ENCODE measurements at places on chromosomes 12 and 14. TPM values are rescaled to one million over a fixed set of nuclear protein-coding genes. Genes with fewer than 3 reads are reported as not detected.

The PLA2G1B gene
- total RNA-seq, result not detected

DNA sequence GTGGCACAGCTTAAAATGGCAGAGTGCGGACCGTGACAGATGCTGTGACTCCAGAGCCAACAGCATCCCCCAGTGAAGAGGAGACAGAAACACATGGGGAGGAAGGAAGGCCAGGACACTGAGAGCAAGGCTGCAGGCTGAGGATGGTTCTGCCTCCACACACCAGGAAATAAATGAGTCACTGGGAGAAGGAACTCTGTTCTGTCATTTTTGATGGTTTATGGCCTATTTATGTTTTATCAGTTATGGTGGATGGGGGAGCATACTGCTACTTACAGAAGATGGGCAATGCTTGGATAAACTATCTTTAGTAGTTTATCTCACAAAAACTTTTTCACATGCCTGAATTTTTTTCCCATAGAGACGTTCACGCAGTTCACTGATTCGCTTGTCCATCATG, 33.8 kb downstream of the ZFYVE21 start:
- DNase-seq, result no peak

DNA sequence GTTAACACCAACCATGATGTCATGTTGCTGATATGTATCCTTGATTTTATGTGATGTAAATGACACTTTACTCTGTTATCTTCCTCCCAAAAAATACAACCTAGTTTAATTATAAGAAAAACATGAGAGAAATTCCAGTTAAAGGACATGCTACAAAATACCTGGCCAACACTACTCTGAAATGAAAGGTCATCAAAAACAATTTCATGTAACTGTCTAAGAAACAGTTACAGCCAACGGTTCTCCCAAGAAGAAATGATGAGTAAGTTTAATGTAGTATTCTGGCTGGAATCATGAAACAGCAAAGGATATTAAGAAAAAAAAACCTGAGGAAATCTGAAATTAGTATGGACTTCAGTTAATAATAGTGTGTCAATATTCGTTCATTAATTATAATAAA, 653.3 kb upstream of the FOXG1 start:
- DNase-seq, result no peak

- DNase-seq, result no peak
Measured at GRCh38 chr14:72889366-72889765, 4.5 kb downstream of the DPF3 start.

GRCh38 chr14:99891900-99892299, 98.7 kb downstream of the EML1 start:
- no peak for DNase-seq

GRCh38 chr12:124607681-124608425, 40.4 kb upstream of the NCOR2 start:
- DNase-seq, result no peak

The HOXC13 gene
- total RNA-seq, result not detected

DNA sequence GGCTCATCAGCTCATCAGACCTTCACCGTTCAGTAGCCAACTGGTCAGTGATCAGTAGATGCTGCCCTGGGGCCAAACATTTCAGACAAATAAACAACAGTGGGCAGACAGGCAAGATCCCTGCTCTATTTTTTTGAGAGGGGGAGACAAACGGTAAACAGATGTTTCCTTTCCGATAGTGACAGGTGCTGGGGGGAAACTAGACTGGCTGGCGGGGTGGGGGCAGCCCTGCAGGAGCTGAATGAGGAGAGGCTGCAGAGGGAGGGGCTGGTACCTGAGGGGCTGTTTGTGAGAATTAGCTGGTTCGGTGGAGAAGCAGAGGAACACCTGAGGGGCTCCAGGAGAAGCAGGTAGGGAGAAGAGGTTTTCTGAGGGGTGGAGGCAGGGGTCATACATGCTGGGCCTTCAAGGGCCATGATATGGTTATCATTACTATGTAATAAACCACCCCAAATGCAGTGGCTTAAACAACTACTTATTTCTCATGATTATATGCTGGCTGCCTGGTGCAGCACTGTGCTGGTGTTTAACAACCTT, 8.2 kb upstream of the GOLGA3 start:
- no peak for DNase-seq

DNA sequence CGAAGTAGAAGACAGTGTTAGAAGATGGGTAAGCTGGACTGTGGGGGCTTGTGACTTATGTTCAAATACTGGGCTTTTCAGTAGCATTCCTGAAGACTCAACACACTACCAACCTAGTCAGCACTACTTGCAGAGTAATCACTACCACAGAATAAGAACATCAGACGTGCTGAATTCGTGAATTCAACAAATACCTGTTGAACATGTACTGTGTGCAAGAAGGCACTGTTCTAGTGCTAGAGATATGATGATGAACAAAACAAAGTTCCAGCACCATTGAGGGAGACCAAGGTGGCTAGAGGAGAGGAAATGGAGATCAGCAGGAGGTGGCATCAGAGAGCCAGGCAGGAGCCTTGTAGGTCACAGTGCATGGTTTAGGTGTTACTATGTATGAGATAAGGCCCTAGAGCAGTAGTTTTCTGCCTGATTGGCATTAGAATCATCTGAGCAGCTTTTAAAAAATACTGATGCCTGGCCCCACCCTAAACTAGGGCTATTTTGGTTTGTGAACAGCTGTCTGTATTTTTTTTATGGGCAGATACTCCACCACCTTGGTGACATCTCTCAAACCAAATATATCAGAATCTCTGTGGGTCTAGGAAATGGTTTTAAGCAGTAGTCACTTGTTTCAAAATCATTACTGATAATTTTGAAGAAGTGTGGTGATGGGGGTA, 26.8 kb downstream of the FERMT2 start:
- DNase-seq, result no peak

GRCh38 chr12:54988402-54989054, 4.0 kb upstream of the TESPA1 start:
- peak; percentile 65 for DNase-seq

The IL26 gene
- total RNA-seq, result not detected

The MED13L gene
- 248 TPM for total RNA-seq

GRCh38 chr12:25433581-25434325, 119.3 kb downstream of the LMNTD1 start:
- no peak for DNase-seq

- no peak for DNase-seq
Measured at GRCh38 chr12:114430306-114430705, 24.4 kb upstream of the TBX5 start.

The P3H3 gene
- 29.5 TPM for total RNA-seq

DNA sequence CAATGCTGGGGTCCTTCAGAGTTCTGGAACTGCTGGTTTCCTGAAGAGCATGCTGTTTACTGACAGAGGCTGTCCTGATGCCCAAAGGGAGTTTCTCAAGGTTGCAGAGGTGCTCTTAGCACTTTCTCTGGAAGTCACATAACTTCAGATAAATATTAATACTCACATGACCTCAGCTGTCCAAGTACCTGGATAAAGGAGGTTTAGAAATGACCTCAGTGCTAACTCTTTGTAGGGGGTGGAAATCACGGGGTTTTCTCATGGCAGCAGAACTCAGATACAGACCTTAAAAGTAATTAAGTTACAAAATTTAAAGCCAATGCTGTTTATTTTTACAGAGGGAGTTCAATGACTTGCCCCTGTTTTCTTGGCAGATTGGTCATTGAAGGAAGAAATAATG, 225.9 kb downstream of the MSRB3 start:
- no peak for DNase-seq

DNA sequence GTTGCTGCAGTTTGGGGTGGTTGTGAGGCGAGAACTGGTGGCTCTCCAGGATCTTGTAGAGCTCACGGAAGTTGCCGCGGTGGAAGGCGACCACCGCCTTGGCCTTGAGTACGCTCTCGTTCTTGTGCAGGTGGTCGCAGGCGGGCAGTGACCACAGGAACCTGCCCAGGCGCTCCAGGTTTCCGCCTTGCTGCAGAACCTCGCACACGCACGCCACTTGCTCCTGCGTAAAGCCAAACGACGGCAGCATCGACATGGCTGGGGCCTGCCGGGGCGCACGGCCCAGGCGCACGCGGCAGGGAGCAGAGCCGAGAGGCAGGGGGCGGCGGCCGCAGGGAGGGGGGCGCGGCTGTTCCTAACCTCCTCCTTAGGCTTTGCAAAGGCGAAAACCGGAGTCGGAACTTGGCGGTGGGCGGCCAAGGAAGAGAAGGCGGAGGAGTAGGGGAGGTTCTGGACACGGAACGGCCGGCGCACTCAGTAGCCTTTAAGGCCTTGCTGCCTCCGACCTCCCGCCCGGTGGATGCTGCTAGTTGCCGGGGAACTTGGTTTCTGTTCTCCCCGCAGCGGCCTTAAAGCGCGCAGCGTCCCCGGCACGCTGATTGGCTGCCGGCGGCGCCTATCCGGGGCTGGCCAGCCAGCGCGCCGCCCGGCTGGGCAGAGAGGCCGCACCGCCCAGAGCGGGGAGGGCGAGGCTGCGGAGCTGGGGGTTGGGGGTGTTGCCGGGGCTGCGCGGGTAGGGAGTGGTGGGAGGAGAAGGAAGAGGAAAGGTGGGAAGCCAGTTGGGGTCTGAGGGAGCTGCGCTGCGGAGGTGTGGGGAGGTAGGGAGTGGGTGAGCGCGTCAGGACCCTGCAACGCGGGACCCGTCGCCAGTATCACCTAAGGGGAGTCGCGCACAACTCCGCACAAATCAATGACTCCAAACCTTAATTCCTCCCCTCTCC, at the start of gene SIX1:
SIX1 (minus strand) TSS at position 544 of the 941 bp plus-strand sequence; CDS start at position 256, 288 bp downstream.
- no peak for DNase-seq

GRCh38 chr12:18261273-18261672, at the start of gene PIK3C2G:
Gene PIK3C2G, plus strand, starts transcription at chr12:18261518. Its CDS starts 20,564 bp downstream, at chr12:18282082.
- no peak for DNase-seq

DNA sequence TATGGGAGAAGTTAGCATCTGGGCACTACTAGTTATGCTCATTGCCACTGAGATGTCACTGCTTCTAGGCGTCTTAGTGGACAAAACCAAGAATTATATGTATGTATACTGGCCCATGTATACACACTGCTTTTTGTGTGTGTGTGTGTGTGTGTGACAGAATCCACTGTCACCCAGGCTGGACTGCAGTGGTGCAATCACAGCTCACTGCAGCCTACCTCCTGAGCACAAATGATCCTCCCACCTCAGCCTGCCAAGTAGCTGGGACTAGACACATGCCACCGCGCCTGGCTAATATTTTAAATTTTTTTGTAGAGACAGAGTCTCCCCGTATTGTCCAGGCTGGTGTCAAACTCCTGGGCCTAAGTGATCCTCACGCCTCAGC, 25.2 kb downstream of the LIMA1 start:
- no peak for DNase-seq

- DNase-seq, result no peak
Measured at GRCh38 chr12:118783703-118784102, 197.6 kb upstream of the SRRM4 start.

- no peak for DNase-seq
Measured at GRCh38 chr14:51185754-51186153, 54.3 kb upstream of the TMX1 start.

- no peak for DNase-seq
Measured at GRCh38 chr14:69637503-69638031, 26.2 kb downstream of the SUSD6 start.

The B4GALNT1 gene
- total RNA-seq, result 1.2 TPM

DNA sequence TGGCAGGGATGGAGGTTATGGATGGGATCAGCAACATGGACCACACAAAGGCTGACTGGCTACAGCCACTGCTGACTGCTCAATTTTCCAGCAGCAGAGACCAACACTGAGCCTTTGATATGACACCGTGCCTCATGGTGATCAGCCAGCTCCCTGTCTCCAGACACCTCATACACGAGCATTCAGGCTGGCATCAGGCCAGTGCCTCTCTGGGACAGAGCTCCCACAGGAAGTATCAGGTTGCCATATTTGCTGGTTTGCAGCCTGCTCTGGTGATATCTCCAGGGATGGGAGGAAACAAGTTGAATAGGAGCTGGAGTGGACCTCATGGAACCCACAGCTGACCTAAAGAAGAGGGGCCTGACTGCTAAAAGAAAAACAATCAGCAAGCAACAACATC, 471.2 kb upstream of the ATXN7L3B start:
- DNase-seq, result no peak

DNA sequence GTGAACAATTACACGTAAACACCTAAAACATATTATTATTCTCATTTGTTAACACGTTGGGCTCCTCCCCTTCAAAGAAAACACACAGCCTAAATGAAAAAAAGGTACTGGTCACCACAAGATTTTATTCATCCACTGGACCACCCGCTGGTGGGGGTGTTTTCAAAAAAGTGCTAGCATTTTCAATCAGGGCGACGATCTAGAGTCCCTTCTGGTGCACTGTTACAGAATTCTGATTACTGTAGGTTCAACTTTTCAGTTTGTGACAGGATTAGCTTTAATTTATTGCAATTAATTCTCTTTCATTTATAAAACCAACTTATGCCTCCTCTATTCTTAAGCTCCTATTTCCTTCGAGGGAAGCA, 443 bp downstream of the MAGOHB start:
- DNase-seq, result no peak

DNA sequence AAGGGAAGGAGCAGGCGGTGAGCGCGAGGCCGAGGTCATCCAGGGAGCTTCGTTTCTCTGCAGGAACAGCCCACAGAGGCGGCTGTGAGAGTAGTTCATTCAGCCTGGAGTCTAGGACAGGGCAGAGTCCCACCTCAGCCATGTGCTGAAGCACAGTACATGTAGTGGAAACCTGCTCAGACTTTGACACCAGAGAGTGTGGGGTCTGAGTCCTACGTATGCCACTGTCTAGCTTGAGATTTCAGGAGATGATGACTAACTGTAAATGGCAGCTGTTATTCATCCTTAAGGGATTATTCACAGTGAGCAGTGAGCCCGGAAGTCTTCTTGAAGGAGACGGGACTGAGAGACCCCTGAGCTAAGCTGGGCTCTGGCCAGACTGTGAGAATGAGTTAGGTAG, 938 bp upstream of the SLC6A13 start:
- DNase-seq, result no peak

The GPD1 gene
- 235 TPM for total RNA-seq

DNA sequence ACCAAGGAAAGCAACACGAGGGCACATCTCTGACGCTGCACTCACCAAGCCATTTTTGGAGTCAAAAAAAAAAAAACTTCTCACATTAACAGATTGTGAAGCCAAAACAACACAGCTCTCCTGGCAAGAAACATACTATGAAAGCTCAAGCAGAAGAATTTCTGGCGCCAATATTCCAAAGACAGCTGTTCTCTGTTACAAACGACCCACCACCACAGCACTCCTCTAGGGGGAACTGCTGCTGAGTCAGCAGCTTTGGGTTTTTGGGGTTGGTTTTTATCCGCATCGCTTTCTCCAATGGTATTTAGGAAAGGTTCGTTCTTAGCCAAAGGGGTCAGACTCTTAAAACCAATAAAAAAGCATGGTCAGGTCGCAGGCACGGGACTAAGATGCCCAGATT, 379.4 kb downstream of the RPS29 start:
- no peak for DNase-seq

All from breast epithelium (tissue), 4 donors.